ENCODE measurements at places on chromosomes 3 and 15.
A peak's percentile ranks its signal among the peaks of the same experiment; 100 is the strongest.

DNA sequence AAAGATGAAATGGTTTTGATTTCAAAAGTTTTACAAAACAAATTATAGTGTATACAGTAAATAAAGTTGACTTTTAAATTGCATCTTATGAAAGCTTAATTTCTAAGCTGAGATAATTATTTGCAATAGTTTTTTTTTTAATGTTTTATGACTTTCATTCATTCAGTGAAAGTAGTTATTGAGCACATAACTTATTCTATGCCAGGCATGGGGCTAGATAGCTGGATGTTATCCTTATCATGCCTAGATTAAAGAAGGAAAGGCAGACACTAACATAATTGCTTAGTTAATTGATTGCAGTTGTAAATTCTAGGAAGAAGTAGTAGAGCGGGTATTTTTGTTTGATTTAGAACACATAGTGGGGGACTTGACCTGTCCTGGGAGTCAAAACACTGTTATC is 92.4 kb downstream of the FNDC3B start:
- no peak for DNase-seq

- peak; percentile 51 for DNase-seq
These were observed 238.8 kb downstream of the OPA1 start for GRCh38 chr3:193831495-193832455.

- DNase-seq: no peak
These were observed 175.6 kb upstream of the MLF1 start for GRCh38 chr3:158395421-158395820.

GRCh38 chr15:69957175-69957574 is 140.5 kb downstream of the TLE3 start:
- DNase-seq: no peak

DNA sequence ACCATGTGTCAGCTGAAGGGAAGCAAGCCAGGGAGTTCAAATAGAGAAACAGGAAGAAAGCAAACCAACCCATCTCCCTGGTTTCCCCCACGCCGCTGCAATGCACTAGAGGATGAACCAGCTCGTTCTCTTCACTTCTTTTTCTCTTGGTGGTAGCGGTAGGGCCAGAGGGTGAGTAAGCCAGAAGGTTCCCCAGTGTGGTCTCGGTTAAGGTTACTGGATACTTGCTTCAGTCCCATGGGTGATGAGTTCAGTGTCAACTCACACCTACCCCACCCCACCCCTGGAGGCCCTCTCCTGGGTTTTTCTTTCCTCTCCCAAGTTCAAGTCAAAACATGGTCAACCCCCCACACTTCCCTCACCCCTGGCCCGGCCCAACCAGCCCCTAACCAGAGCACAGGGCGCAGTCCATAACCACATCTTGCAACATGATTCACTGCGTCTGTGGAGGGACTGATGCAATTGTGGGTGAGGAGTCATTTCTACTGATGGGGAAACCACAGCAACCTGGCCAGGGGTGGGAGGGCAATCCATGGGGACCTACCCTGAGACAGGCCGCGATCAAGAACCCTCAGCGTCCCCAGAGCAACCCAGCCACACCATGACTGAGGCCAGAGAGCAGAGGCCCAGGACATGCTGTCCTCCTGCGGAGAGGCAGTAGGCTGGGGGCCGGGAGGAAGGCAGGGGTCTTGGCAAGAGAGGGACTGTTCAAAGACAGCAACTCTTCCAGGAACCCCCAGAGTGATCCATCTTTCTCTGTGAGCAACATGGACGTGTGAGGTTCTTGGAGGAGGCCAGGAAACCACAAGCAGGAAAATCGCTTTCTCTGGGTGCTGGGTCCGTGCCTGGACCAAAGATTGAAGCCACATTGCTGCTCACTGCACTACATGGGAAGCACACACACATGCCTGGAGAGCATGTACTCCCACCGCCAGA is 276.6 kb downstream of the UACA start:
- DNase-seq: no peak

DNA sequence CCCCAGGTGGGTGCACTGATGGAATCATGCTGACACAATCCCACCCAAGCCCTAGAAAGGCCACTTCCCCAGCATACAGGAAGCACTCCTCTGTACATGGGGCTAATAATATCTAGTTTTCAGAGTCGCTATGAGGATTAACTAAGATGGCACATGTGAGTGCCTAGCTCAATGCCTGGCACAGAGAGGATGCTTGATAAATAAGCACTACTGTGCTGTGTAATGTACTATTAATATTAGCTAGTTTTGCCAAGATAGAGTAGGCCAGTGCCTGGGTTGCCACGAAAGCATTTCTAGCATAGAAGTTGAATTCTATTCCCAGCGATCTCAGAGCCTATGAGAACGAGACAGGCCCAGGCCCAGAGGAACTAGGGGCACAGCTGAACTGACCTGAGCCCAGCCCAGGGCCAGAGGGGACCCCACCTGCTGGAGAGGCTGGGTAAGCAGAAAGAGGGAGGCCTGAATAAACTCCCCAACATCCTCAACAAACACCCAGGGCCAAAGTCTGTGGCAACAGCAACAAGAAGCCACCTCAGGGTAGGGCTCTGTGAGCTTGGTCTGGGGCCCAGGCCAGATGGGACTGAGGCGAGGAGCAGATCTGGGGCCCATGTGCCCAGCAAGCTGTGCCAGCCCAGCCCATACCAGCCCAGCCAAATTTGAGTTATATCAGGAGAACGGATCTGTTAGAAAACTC is 7.6 kb upstream of the SEMA7A start:
- no peak for DNase-seq

Data from NCI-H69 (cell line).